ENCODE measurements at places on chromosomes 16 and 17.

DNA sequence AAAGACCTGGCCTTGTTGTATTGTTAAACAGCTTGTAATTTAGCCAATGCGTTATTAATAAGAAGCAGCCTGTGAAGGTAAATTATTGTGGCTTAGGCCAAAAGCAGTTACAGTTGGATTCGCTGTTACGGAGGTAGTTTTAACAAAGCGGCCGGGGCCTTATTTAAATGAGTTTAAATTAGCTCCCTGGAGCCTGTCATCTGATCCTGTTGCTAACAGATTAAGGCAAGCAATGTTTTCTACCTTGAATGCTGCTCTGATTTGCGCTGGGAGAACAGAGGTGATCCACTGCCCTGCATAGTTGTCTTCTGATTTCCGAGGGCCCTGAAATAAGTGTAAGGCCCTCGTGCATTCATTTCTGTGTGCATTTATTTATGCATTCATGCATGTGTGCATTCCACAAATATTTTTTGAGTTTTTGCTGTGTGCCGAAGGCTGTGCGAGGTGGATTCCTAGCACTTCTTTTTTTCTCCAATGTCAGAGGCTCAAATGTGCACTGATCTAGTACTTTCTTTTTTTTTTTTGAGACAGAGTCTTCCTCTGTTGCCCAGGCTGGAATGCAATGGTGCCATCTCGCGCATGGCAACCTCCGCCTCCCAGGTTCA lies 10.9 kb downstream of the SEC14L5 start:
- no peak for DNase-seq

DNA sequence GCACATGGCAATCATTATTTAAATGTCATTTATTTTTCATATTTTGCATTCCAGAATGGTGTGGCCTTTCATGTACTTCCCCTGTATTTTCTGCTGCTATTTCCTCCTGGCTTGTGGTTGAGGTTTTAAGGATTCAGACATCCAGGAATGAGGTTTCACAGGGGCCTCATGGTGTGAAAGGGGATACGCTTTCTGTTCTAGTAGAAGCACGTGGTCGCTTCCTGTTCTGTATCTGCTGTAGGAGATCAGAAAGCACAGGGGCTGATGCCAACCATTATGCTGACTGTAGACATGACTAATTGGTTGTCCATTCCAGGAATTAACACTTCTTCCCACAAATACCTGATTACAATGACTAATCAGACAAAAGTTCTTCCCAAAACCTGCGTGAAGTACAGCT lies 405.9 kb downstream of the SHISA9 start:
- DNase-seq = no peak

GRCh38 chr16:1182316-1182671 lies 29.4 kb downstream of the CACNA1H start:
- no peak for DNase-seq

DNA sequence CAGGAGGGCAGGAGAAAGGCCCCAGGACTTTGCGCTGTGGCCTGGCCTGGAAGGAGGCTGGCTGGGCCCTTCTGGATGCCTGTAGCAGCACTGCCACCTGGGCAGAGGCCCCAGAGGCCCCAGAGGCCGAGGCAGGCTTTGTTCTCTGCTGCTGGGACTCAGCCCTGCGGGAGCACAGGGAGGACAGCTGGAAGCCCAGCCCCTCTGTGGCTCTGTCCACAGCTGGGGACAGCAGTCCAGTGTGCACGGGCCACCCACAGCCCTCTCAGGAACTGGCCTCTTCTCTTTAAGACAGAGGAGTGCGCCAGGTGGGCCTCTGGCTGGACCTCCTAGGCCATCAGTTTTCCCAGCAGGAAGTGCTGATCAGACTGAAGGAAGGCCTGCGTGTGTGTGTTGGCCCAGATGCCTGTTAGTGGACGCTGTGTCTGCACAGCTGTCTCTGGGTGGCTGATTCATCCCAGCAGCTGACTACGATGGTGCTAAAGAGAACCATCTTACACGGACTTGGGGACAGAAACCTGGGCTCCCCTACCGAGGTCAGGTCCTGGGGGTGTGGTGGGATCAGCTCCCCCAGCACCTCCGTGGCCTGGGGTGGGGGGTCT lies 26.9 kb upstream of the ZNF750 start:
- DNase-seq = no peak

DNA sequence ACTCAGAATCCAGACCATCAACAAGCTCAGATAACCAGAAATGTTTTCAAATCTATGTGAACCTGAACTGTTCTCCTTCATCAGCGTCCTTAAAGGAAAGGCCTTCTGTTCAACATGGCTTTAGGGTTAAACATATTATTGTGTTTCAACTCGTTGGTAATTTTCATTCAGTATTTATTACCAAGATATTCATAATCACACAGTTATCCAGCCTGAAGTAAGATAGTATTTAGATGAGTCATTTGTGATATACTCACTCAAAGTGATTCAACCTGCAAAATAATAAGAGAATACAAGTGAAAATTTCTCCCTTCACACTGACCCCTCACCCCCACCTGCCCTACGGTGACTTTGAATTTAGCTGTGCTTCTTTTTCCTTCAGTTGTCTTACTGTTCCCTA lies 3.0 kb downstream of the CYLD start:
- no peak for DNase-seq

GRCh38 chr17:41340494-41340893 lies 10.1 kb downstream of the KRT33A start:
- DNase-seq = no peak
